Right lobe of liver (tissue), 6 donors: ENCODE measurements at places on chromosomes 6 and 20.

- H3K4me1 ChIP-seq, result no peaks in the 10 kb centered on the region
- no peaks in the 10 kb centered on the region for H3K36me3 ChIP-seq
- DNase-seq, result peak; percentile 77
- no peak overlapping the region for H3K27ac ChIP-seq
- H3K27me3 ChIP-seq, result no peaks in the 10 kb centered on the region
- no peak overlapping the region for H3K4me3 ChIP-seq
Measured at GRCh38 chr6:41536795-41537758, 9.1 kb upstream of the FOXP4 start.

DNA sequence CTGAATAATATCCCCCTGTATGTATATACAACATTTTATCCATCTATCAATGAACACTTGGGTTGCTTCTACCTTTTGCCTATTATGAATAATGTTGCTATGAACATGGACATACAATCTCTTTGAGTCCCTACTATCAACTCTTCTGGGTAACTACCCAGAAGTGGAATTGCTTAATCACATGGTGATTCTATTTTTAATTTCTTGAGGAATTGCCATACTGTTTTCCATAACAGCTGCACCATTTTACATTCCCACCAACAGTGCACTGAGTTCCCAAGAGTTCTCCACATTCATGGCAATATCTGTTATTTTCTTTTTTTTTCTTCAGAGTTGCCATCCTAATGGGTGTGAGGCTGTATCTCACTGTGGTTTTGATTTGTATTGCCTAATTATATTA, 88.3 kb downstream of the ZHX3 start:
- DNase-seq, result no peak
- no peak overlapping the region for H3K4me3 ChIP-seq
- no peaks in the 10 kb centered on the region for H3K27me3 ChIP-seq
- H3K27ac ChIP-seq, result no peak overlapping the region
- H3K4me1 ChIP-seq, result peaks cover 17% of the 10 kb centered on the region
- no peaks in the 10 kb centered on the region for H3K36me3 ChIP-seq

- H3K4me3 ChIP-seq, result no peak overlapping the region
- no peaks in the 10 kb centered on the region for H3K4me1 ChIP-seq
- H3K27ac ChIP-seq, result no peak overlapping the region
- DNase-seq, result no peak
Measured at GRCh38 chr6:57248311-57248895, 26.3 kb upstream of the RAB23 start.

DNA sequence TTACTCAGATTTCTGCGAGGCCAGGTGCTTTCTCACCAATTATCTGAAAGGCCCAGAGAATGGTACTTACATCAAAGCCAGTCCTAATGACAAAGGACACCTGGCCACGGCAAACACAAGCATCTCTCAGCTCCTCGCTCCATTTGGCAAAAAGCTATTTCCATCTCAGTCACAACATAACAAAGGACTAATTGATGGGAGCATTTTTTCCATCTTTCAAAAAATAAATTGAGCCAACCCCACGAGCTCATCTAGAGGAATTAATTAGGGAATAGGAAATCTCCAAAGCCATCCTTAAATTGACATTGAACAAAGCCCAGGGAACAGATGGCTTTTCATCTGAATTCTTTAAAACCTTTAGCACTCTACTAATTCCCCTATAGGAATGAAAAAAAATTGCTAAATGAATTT, 236.7 kb downstream of the HAO1 start:
- H3K4me1 ChIP-seq, result no peaks in the 10 kb centered on the region
- DNase-seq, result no peak
- H3K27me3 ChIP-seq, result no peaks in the 10 kb centered on the region
- no peaks in the 10 kb centered on the region for H3K36me3 ChIP-seq
- no peak overlapping the region for H3K4me3 ChIP-seq

DNA sequence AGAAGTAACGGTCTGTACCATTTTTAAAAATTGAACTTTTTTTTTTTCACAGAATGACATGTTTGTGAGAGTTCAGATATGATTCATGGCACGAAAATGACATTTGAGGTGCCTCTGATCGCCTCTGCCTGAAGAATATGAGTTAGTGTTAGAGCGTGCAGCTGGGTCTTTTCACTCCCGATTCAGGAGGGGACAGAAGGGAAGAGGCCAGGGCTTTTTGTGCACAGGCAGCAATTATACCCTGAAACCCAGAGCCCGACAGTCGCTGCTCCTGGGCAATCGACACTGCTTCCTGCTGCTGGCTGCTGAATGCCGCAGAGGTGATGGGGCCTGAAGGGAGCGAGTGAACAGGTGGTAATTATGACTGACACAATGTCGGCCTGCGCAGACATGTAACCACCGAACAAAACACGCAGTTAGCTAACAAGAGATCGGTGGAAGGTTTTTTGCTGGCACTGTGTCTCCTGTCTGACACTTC, 652.0 kb upstream of the NOX3 start:
- no peaks in the 10 kb centered on the region for H3K27me3 ChIP-seq
- no peaks in the 10 kb centered on the region for H3K4me1 ChIP-seq
- no peak overlapping the region for H3K27ac ChIP-seq
- H3K4me3 ChIP-seq, result no peak overlapping the region
- H3K36me3 ChIP-seq, result no peaks in the 10 kb centered on the region

DNA sequence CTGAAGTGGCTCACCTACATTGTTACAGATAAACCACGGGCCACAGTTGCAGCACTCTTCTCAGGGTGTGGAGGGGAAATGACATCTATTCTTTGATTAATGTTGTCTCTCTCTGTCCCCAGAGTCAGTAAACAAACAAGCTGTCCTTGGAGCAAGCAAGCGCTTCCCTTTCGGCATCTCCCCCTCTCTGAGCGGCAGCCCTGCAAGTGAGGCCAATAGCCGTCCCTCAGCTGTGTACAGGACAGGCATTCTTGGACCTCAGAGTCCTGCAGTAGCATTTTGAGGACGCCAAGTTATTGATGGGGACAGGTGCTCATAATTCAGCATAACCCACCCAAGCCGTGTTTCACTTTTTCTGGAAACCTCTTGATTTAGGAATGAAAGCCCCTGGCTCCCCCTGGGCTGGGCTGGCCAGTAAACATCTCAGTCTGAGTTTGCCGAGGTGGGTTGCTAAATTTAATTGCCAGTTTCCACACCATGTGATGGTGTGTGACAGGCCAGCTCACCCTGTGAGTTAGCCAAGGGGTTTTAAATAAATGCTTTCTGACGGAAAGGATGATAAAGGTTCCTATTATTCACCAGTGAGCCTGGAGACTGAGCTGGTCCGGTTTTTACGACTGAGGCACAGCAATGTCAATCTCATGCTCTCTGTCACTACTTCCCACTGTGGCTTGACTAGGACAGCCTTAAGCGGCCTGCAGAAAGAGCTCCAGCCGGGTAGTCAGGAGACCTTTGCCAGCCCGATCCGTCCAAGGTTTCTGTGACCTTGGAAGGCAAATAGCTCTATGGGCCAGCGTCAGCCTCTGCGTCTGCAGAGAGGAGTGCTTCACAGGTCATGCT, 214.8 kb upstream of the RREB1 start:
- no peaks in the 10 kb centered on the region for H3K36me3 ChIP-seq
- no peak for DNase-seq
- no peak overlapping the region for H3K27ac ChIP-seq
- H3K4me1 ChIP-seq, result peaks cover 6% of the 10 kb centered on the region
- no peak overlapping the region for H3K4me3 ChIP-seq

- H3K4me3 ChIP-seq, result no peak overlapping the region
- no peaks in the 10 kb centered on the region for H3K4me1 ChIP-seq
- no peaks in the 10 kb centered on the region for H3K27me3 ChIP-seq
Measured at GRCh38 chr6:53731866-53732636, 62.8 kb upstream of the LRRC1 start.
